Lung microvascular endothelial cell (primary cell): ENCODE measurements at places on chromosomes 7 and 10. TPM values are rescaled to one million over a fixed set of nuclear protein-coding genes. Genes with fewer than 3 reads are reported as not detected.
A peak's percentile ranks its signal among the peaks of the same experiment; 100 is the strongest.

Gene ADAMTS14
- total RNA-seq, result not detected in 2 replicates

GRCh38 chr10:58137813-58138212 lies 129.9 kb downstream of the IPMK start:
- no peak for DNase-seq

GRCh38 chr10:27611744-27612550 lies 107.8 kb downstream of the RAB18 start:
- DNase-seq, result no peak

DNA sequence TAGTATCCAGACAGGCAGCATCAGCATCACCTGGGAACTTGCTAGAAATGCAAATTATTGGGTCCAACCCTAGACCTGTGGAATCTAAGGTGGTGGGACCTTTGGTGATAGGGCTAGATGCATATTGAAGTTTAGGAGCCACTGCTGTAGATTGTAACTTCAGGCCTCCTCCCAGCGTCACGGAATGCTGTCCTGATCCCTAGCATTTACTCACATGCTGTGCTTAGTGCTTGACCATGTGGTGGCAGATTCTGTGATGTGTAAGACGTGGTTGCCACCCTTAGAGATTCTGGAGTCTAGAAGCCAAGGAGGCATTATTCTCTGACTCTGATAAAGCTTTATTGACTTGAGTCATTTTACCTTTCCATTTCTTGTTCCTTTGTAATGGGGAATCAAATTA lies 13.5 kb downstream of the AHR start:
- peak; percentile 35 for DNase-seq

Gene CDH23
- total RNA-seq, result under 0.01 TPM in 1 of 2 replicates, not detected in the other

Gene PLEKHS1
- total RNA-seq, result not detected in 2 replicates

DNA sequence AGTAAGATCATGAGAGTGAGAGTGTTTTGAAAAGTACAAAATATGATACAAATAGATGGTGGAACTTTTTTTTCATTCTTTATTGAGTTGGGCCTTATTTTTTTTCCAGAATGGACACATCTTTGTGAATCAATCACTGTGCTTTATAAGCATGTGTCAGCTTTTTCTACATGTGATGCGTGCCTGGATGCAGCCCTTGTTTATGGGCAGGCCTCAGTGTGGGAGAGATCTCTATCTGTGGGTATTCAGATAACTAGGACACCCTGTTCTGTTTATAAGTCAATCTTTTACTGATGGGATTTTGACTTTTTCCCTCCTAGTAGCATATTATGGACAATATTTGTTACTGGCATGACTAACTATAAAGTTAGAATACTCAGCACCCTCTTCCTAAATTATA lies 42.9 kb upstream of the IKZF1 start:
- DNase-seq, result no peak

Gene ASAH2
- total RNA-seq, result 0.22 and 0.79 TPM in 2 replicates

- DNase-seq, result peak; percentile 64
These were observed 60.8 kb downstream of the CHN2 start for GRCh38 chr7:29255199-29255878.

DNA sequence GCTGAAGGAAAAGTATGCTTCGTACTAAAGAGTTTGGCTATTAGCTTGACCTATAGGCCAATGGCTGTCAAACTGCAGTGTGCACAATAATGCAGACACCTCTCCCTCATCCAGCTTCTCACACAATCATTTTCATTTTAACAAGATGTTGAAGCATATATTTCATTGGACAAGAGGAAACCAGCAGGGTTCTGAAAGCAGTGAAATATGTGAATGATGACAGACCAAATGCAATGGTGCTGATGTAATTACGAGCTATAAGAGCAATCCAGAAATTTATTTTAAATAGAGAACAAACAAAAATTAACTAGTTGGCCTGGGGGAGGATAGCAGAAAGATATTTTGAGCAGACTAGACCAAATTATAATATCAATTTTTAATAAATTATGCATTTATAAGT lies 331.5 kb upstream of the AKR1E2 start:
- DNase-seq, result no peak

DNA sequence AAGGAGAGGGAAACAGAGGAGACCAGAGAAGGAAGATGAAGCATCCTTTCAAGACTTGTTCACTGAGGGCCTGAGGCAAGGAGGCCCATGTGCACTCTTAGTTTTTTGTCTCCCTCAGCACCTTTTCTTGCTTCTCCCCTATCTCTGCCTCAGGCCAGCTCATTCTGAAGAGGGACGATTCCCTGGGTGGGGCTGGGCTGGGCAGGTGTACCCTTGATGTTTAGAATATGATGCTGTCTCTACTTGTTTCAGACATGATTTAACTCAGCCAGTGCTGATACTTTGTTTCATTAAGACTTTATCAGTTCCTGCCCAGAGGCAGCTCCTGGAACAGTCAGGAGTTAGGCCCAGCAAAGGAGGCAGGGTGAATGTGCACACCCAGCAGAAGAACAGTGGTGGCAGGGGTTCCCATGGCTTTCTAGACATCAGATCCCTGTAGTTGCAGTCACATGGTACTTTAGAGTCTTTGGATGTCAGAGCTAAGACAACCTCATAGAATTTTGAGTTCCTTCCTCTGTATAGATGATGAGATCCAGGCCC lies 3.4 kb downstream of the PRXL2A start:
- no peak for DNase-seq

DNA sequence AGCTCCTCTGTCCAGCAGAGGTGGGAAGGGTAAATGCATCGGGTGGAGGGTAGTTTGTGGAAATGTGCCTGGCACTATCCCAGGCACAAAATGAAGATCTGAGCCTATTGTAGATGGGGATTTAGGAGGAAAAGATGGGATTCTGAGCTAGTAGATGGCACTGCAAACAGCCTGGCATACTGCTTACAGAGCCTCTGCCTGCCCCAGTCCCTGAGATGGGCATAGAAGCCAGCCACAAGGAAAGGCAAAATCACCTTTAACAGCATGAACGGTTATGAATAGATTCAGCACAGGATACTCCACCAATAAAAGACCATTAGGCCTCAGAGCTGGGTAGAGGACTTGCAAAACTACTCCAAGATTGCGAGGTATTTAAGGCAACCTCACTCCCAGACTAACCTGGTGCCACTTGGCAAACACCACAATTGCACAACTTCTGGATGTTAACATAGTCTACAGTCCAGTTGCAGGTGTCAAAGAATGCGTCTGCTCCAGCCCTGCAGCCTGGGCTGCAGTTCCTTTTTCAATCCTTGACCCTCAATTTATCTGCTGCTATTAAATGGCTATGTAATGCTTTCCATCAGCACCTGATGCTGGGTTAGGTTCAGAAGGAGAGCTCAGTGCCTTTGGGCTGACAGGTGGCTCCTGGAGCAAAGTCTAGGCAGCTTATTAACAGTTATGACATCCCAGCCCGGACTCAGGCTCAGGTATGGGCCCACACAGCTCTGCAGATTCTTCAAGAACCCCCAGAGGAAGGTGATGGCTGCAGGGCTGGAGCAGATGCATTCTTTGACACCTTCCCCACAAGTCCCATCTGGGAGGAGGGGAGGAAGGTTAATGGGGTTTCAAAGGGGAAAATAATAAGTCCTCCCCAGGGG lies 34.0 kb downstream of the CDHR3 start:
- DNase-seq, result no peak

GRCh38 chr7:83819911-83820310 lies 171.0 kb upstream of the SEMA3E start:
- DNase-seq, result no peak

Gene CAV2
- total RNA-seq, result 141 and 150 TPM in 2 replicates

DNA sequence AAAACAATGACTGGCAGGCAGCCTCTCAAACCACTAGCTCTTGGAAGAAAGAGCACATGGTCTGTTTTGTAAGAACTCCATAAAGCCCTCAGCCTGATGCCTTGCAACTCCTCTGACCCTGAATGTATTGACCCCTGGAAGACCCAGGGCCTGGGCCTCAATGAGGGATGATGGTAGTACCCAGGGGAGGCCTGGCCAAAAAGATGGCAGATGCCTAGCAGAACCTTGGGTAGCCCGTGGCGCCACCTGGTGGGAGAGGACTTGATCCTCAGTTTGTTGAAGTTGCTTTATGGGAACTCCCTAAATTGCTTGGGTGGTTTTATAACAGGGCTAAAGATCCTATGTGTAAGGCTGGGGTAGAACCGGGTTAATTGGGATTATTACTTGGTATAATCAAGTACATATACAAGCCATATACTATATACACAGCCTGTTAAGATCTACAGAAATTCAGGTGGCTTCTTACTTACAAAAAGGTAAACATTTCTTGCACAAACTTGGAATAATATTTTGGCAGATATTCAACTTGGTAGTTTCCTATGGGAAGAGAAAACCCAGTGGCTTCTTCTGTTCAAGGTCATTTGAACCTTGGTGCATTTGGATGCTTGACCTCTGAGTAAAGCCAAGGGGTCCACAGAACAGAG lies 95.8 kb upstream of the CACUL1 start:
- peak; percentile 74 for DNase-seq

- no peak for DNase-seq
These were observed 17.2 kb upstream of the AKR1C1 start for GRCh38 chr10:4945766-4946717.

DNA sequence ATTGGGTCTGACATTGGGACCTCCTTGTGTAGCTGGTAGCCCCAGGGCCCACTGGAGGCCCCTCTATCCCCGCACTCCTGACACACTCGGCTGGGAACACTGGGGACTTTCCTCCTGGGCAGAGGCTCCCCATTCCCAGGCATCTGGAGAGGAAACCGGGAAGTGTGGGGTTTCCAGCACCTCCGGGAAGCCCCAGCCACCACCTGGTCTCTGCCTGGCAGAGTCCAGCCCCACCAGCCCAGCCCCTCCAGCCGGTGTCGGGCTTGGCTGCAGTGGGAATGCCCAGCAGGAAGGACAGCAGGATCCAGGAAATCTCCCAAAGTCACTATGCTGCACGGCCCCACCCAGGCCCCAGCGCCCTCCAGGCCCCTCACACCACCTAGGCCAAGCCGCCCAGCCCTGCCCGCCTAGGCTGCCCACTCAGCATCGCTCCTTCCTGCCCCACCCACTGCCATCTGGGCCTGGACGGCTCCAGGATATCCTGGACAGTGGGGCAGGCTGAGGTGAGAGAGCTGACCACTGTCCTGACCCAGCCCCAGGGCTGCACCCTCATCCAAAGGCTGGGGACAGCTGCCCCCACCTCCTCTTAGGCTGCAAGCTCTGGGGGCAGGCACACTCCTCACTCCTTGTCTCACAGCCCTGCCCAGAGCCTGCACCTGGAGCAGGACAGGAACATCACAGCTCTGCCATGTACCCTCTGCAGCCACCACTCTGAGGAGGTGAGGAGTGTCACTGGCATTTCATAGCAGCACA lies 11.8 kb downstream of the RASGEF1A start:
- no peak for DNase-seq

Gene PNLIPRP1
- not detected in 2 replicates for total RNA-seq

GRCh38 chr10:11154849-11155498 lies 137.3 kb downstream of the CELF2 start:
- DNase-seq, result no peak

DNA sequence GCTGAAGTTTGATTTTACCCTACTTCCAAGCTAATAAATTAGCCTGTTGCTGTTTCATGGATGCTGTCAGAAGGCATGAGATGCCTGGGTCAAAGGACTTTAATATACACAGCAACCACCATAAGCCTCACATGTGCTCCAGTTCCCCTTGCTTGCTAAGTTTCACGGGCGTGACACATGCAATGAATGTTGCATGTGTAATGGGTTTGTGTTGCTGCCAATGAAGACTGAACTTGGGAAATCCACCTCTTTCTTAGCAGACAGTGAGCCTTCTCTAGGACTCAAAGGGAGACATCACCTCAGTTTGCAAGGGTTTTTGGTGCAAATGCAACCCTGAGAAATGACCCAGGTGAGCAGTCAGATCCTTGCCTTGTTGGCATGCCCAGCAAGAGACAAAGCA lies 505.5 kb upstream of the PODXL start:
- no peak for DNase-seq

Gene STEAP2
- under 0.01 and 2.0 TPM in 2 replicates for total RNA-seq

DNA sequence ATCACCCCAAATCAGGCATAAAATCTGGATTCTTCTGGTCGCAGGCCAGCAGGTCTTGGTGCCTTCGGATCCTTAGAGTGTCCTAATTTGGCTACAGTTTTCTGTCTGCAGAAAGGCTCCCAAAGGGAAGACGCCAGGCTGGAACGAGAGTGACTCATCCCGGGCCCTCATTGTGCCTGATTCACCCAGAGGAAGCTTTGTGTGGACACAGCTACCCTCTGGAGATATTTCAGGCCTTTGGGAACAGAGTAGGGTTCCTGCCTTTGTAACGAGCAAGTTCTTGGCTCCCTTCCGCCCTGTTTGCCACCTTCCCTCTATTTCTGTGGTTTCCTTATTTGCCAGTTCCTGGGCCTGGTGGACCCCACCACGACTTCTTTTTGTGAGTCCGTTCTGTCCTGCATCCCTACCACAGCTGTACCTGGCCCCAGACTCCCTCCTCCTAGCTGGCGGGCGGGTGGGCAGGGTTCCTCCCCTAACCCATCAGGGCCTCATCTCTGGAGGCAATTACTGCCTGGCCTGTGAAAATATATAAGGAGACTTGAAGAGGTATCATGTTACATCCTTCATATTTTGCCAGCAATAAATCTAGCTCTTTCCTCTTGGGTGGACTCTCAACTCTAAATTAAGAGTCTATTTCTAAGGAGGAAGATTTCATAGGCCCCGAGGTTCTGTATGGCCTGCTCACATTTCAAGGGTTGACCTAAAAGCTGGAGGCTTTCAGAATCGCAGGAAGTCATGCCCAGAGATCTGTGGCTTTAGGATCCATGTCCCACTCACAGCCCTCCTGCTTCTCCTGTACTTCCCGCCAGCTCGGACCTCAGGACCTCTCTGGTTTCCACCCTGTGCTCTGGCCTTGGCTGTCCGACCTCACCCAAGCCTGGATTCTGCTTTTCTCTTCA lies 219.2 kb upstream of the ZNF32 start:
- DNase-seq, result peak; percentile 85

Gene GIMAP8
- total RNA-seq, result 88.7 and 137 TPM in 2 replicates

Gene FRMD4A
- 9.7 and 19.0 TPM in 2 replicates for total RNA-seq

DNA sequence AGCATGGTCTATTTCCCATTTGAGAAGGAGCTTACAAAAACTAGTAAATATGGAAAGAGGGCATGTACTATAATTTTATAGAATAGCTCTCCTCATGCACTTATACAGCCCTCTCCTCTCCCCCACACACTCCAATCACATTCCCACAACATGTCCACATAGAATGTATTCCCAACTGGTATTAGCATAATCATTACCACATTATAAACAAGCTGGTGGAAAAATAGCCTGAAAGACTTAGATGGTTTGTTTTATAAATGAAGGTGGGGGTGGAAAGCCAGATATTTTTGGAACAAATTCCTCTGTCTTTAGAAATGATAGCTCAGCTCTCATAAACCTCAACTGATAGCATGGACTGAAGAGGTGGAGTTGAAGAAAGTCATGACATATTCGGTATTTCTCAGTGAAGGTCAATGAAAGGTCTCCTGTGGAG lies 410.1 kb downstream of the SUGCT start:
- DNase-seq, result no peak

DNA sequence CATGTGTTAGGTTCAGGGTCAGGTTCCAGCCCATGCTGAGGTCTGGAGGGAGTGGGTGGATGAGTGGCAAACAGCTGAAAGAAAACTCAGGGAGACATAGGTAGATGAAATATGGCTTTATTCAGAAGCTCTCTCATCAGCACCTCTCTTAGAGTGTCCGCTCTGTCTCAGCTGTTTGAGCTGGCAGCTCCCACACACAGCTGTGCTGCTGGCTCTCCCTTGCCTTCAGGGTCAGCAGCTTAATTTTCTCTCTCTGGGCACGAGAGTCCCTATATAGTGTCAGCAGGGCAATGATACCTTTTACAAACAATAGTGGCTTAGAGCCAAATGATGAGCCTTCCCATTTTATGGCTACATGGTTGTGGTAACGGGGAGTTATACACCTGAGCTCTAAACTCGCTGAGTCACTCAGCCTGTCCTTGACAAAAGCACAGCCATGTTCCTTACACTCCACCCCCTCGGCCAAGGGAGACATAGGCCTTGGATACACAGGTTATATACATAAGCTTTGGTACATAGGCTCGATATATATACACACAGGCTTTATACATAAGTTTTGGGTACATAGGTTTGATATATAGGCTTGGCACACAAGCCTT lies 10.4 kb downstream of the RNF133 start:
- DNase-seq, result peak; percentile 27
